ENCODE measurements at places on chromosomes 16 and 17. TPM values are rescaled to one million over a fixed set of nuclear protein-coding genes. Genes with fewer than 3 reads are reported as not detected.

Gene CACNG4
- total RNA-seq = 8.2 TPM

Gene SLC16A13
- total RNA-seq = 12.0 TPM

DNA sequence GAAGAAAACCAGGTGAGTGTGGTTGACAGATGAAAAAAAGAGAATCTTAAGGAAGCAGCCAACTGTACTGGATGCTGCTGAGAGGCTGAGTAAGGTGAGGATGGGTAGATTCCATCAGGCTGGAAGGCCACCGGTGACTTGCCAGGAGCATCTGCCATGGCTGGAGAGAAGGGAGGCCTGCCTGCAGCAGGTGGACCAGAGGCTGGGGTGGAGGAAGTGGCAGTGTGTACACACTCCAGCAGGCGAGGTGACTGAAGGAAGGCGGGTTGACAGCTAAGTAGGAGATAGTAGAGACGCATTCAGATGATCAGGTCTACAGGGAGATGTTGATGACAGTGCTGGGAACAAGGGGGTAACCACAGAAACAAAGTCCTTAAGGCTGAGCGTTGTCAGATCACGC is 69.5 kb downstream of the USP43 start:
- DNase-seq = no peak
- H3K4me1 ChIP-seq = no peaks in the 10 kb centered on the region
- H3K27ac ChIP-seq = no peak overlapping the region
- H3K4me3 ChIP-seq = no peak overlapping the region

- H3K4me3 ChIP-seq = no peak overlapping the region
- no peak overlapping the region for H3K27ac ChIP-seq
- no peak for DNase-seq
- H3K36me3 ChIP-seq = no peaks in the 10 kb centered on the region
- H3K4me1 ChIP-seq = no peaks in the 10 kb centered on the region
- no peaks in the 10 kb centered on the region for H3K27me3 ChIP-seq
These were observed 130.9 kb upstream of the CACNG3 start for GRCh38 chr16:24125214-24125613.

DNA sequence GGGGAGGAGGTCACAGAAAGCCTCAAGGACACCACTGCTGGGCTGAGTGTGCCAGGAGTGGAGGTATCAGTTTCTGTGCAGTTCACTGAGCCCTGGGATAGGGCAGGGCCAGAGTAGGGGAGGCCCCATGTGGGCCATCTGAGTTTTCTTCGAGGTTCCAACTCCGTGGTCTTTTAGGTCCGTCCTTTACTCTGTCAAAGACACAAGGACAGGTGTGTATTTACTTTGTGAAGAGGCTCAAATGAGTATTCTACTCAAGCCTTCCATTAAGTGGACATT is 59.5 kb downstream of the USP22 start:
- no peaks in the 10 kb centered on the region for H3K36me3 ChIP-seq
- H3K27me3 ChIP-seq = no peaks in the 10 kb centered on the region
- no peak for DNase-seq
- H3K27ac ChIP-seq = no peak overlapping the region
- no peaks in the 10 kb centered on the region for H3K4me1 ChIP-seq
- H3K4me3 ChIP-seq = no peak overlapping the region

- H3K36me3 ChIP-seq = peaks cover 26% of the 10 kb centered on the region
- H3K4me3 ChIP-seq = peak overlapping the region; percentile 62
- peak; percentile 33 for DNase-seq
- peaks cover 17% of the 10 kb centered on the region for H3K4me1 ChIP-seq
These were observed 736 bp downstream of the CNP start for GRCh38 chr17:41967141-41967920.

GRCh38 chr17:37180376-37180775 is 195.4 kb upstream of the C17orf78 start:
- no peak overlapping the region for H3K4me3 ChIP-seq
- H3K27me3 ChIP-seq = no peaks in the 10 kb centered on the region
- peaks cover 34% of the 10 kb centered on the region for H3K36me3 ChIP-seq
- H3K27ac ChIP-seq = no peak overlapping the region
- DNase-seq = no peak

DNA sequence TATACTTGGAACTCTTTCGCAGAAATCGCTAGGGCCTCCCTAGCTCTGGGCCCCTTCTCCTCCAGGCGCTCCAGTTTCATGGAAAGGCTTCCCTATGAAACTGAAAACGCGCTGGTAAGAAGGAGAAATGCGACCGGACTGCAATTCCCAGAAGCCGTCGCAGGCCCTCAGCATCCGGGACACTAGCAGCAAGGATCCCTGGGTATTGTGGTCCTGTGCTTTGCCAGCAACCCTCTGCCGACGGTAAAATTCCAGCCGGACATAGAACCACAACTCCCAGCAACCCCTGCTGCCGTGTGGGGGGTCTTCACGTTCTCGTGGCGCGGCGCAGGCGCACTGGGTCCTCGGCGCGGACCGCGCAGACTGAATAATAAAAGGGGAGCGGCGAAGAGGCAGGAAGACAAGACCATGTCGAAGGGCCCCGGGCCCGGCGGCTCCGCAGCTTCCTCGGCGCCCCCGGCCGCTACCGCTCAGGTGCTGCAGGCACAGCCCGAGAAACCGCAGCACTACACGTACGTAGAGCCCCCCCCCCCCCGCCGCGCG is at the start of gene UNK:
UNK (plus strand) TSS at position 334 of the 543 bp plus-strand sequence; CDS start at position 409, 75 bp downstream.
- H3K36me3 ChIP-seq = no peaks in the 10 kb centered on the region
- peak within 1 kb of the TSS; percentile 74 for H3K4me3 ChIP-seq
- peak; percentile 99 for DNase-seq
- peak within 1 kb of the TSS; percentile 100 for H3K27ac ChIP-seq
- peaks cover 38% of the 10 kb centered on the region for H3K4me1 ChIP-seq

DNA sequence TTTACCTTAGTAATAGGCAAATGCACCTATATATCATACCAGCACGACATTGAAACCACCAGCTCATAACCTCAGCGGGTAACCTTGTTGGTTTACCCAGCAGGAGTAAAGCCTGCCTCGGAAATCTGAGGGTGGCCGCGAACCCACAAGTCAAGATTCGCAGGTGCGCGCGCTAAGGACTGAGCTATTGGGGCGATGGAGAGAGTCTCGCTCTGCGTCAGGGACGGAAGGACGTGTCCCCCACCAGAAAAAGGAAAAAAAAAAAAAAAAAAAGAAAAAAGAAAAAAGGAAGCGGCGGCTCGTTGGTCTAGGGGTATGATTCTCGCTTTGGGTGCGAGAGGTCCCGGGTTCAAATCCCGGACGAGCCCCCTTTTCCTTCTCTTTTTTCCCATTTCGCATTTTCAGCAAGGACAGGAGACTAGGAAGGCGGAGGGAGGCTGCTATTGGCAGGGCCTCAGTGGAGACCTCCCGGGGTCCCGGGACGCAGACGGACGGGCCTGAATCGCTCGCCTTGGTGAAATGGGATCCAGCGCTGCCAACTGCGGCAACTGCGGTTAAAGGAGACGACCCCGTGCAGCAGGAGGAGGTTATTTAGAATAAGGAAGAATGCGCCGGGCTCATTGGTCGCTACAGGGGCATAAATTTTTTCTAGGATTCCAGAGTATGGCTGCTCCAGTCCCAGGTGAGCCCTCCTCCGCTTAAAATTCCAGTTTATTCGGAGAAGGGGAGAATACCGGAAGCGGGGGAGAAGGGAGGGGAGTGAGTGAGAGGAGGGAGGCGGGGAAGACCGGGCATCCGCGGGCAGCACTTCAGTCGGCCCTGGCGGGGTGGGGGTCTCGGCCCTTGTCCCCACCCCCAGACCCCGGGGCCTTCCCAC is at the start of gene OR1F1:
OR1F1 (plus strand) TSS at position 407 of the 877 bp plus-strand sequence.
- H3K27ac ChIP-seq = no peak within 1 kb of the TSS
- H3K4me1 ChIP-seq = peaks cover 24% of the 10 kb centered on the region
- no peaks in the 10 kb centered on the region for H3K36me3 ChIP-seq
- no peak within 1 kb of the TSS for H3K4me3 ChIP-seq

Gene UBE2G1
- 45.8 TPM for total RNA-seq

Gene SLC52A1
- total RNA-seq = 0.15 TPM

Gene HS3ST2
- total RNA-seq = 4.6 TPM

Gene HYDIN
- 1.6 TPM for total RNA-seq

Gene C16orf46
- total RNA-seq = 8.4 TPM

DNA sequence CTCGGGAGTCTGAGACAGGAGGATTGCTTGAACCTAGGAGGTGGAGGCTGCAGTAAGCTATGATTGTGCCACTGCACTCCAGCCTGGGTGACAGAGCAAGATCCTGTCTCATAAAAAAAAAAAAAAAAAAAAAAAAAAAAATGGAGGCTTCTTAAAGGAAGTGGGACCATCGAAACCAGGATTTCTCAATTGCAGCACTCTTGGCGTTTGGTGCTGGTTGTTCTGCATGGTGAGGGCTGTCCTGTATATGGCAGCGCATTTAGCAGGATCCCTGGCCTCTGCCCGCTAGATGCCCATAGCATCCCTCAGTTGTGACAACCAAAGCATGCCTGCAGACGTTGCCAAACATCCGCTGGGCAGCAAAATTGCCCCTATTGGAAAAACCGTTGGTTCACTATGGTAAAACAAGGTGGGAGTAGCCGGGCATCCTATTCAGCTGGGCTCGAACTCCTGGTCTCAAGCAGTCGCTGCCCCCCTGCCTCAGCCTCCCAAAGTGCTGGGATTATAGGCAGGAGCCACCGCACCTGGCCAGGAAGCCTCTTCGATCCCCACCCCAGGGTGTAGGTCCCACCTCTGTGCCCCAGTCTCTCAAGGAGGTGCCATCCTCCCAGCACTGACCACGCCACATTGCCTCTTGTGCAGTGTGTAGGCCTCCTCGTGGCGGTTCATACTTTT is 6.5 kb upstream of the NPIPB7 start:
- H3K27me3 ChIP-seq = no peaks in the 10 kb centered on the region
- no peaks in the 10 kb centered on the region for H3K4me1 ChIP-seq
- no peak overlapping the region for H3K4me3 ChIP-seq
- no peak overlapping the region for H3K27ac ChIP-seq
- H3K36me3 ChIP-seq = peaks cover 96% of the 10 kb centered on the region
- no peak for DNase-seq

DNA sequence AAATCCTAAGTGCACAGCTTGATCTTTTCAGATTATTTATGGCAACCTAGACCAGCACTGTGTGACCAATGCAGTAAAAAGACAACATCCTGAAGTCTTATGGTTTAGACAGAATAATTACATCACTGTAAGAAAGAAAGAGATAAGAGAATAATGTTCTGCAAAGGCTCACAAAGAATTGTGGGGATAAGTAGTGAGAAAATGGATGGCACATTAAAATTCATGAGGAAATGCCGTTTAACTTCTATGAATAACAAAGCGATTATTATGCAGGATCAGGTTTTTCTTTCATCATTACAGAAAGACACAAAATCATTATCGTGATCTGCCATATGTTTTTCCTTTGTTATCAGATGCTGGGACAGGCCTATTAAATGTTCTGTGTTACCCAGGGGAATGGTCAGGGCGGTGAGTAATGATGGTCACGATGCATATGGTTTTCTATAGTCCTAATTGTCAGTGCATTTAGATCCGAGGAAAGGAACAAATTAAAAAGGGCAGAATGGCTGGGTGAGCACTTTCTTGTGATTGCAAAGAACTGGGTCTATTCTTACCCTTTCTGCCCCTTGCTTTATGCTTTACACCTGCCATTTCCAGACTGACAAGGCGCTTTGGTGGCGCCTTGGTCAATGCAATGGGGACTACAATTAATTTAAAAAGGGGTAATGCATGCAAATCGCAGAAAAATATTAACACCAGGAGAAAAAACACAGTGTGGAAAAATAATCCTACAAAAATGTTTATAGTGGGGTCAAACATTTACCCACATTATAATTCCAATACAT is 18.1 kb upstream of the DHX40 start:
- H3K27ac ChIP-seq = no peak overlapping the region
- no peaks in the 10 kb centered on the region for H3K4me1 ChIP-seq

GRCh38 chr17:46836500-46836899 is 14.9 kb upstream of the WNT9B start:
- H3K4me1 ChIP-seq = no peaks in the 10 kb centered on the region
- H3K36me3 ChIP-seq = no peaks in the 10 kb centered on the region
- H3K27ac ChIP-seq = no peak overlapping the region
- H3K4me3 ChIP-seq = no peak overlapping the region
- H3K27me3 ChIP-seq = peaks cover 5% of the 10 kb centered on the region

DNA sequence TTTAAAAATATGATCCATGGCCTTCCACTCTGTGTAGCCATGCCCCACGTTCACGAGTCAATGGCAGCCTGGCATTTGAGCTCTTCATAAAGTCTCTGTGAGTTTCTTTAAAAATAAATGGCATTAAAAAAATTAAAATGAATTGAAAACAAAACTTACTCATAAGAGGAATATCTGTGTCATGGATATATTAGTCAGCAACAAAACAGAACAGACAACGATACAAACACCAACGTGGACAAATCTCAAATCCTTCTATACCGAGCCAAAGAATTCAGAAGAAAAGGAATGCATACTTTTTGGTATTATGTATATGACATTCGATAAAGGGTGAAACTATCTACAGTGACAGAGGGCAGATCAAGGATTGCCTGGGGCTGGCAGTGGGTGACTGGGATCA is 8.2 kb upstream of the CMIP start:
- DNase-seq = no peak
- no peaks in the 10 kb centered on the region for H3K36me3 ChIP-seq
- H3K4me3 ChIP-seq = no peak overlapping the region
- peaks cover 10% of the 10 kb centered on the region for H3K4me1 ChIP-seq
- H3K27me3 ChIP-seq = no peaks in the 10 kb centered on the region

DNA sequence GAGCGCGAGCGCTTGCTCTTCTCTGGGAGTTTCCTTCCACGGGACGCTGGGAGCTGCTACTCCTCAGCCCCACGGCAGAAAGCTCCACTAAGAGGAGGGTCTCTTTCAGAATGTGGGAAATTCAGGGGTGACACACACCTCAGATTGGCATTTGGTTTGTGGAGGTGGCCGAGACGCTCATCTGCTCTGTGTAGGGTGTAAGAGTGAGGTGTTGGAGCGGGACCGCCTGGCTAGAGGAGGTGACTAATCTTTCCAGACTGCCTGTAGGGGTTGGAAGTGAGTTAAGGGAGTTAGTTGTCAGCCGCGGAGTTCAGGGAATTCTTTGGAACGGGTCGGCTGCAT is 735 bp downstream of the PSMD11 start:
- H3K27ac ChIP-seq = peak overlapping the region; percentile 87
- H3K4me3 ChIP-seq = peak overlapping the region; percentile 67
- DNase-seq = peak; percentile 31
- peaks cover 17% of the 10 kb centered on the region for H3K36me3 ChIP-seq
- peaks cover 18% of the 10 kb centered on the region for H3K4me1 ChIP-seq

- peak overlapping the region; percentile 15 for H3K4me3 ChIP-seq
- no peaks in the 10 kb centered on the region for H3K27me3 ChIP-seq
- H3K27ac ChIP-seq = no peak overlapping the region
- peaks cover 4% of the 10 kb centered on the region for H3K4me1 ChIP-seq
- H3K36me3 ChIP-seq = no peaks in the 10 kb centered on the region
These were observed 508.9 kb downstream of the WWOX start for GRCh38 chr16:78608305-78608776.

Gene RBFOX1
- total RNA-seq = not detected
